ENCODE measurements at places on chromosomes 5 and 9.

DNA sequence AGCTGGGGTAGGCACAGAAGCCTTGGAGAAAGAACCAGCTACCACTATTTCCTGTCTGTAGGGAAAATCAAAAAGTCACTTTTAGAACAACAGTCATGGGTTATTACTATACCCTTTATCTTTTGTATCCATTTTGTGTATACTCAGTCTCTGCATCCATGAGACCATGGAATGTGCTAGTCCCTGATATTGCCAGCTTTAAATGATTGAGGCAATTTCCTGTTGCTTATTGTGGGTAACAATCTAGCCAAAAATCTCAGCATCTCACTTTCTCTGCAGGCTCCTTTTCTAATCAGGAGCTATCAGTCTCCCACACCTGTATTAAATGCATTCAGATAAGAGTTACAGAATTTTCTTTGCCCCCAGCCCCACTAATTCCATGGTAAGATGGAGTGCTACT lies 968 bp upstream of the KDM3B start:
- DNase-seq = no peak

DNA sequence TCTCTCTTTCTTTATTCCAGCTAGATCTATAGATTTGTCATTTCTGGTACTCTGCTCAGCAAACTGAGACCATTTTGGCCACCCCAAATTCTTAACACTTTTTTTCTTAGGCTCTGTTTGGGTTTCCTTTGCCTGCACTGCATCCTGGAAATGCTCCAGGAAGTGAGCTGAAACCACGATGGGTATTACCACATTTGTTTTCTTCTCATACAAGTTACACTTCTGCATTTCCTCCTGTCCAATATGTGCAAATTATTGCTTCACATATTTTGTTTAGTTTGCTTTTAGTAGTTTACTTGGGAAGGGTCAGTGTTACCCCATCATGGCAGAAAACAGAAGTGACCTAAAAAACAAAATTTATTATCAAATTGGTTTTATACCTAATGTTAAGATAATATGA lies 498.6 kb upstream of the GRIN3A start:
- no peak for DNase-seq

DNA sequence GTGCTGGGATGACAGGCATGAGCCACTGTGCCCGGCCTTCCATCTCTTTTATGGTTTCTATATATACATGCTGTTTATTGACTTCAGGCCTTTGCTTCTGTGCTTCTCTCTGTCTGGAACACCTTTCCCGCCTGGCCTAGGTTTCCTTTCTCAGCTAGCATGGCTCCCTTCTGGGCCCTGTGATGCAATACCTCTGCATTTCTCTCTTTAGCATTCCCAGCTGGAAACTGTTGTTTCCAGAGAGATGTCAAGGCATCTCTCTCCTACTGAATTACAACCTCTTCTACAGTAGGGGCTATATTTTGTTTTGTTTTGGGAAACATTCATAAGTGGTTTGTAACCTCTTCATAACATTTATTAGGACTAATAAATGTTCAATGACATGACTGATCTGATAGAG lies 57.1 kb downstream of the RPS23 start:
- DNase-seq = no peak

DNA sequence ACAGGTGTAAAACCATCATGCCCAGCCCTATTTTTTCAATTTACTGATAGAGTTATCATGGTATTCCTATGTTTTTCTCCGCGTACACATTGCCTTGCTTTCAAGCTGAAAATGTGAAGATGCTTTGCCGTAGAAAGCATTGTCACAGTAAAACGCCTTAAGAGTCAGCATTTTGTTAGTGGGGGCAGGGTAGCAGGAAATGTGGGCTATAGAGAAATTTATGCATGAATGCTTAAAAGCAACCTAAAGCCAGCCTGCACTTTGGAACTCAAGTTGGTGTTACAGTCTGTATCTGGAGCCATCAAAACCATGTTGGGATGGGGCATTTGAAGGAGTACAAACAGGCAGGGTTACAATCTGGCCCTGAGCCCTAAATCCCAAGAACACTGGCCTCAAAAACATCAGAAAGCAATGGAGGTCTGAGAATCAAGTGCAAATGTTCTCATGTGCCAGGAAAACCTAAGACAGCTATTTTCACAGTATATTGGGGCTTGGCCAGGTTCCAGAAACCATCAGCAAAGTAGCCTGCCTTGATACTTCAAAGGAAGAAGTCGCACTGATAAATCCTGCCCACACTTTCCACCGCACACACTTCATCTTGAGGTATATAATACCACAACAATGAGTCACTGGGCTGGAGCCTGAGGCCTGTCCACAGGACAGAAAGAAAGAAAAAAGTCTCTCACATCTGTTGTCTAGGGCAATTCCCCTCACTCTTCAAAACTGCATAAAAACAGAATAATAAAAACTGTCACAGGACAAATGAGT lies 313.8 kb downstream of the ENC1 start:
- peak; percentile 77 for DNase-seq

DNA sequence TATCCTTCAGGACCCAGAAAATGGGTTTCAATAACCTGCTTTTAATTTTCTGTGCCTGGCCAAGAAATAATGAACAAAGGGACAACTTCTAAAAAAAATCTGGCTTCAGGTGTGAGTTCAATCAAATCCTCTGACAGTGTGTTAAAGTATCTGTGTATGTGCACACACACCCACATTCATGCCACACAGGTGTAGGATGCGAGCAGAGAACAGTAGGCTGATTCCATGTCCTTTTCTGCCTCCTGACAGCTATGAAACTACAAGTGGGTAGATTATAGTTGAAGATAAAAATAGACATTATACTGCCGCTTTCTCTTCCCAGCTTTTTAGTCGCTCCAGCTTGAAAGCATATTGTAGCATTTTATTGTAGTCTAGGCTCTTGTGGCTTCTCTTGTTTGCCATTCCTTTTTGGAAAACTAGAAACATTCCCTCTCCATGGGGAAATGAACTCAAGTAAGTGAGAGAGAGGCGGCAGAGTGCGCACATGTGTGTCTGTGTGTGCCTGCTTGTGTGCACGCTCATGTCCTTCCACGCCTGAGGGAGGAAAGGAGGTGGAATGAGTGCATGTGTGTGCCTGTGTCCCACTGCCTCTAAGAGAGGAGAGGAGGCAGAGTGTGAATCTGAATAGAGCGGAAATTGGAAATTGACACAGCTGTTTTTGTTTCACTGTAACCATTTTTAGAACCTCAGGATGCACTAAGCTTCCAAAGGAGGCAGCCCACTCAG lies 273.0 kb downstream of the ELAVL2 start:
- no peak for DNase-seq

DNA sequence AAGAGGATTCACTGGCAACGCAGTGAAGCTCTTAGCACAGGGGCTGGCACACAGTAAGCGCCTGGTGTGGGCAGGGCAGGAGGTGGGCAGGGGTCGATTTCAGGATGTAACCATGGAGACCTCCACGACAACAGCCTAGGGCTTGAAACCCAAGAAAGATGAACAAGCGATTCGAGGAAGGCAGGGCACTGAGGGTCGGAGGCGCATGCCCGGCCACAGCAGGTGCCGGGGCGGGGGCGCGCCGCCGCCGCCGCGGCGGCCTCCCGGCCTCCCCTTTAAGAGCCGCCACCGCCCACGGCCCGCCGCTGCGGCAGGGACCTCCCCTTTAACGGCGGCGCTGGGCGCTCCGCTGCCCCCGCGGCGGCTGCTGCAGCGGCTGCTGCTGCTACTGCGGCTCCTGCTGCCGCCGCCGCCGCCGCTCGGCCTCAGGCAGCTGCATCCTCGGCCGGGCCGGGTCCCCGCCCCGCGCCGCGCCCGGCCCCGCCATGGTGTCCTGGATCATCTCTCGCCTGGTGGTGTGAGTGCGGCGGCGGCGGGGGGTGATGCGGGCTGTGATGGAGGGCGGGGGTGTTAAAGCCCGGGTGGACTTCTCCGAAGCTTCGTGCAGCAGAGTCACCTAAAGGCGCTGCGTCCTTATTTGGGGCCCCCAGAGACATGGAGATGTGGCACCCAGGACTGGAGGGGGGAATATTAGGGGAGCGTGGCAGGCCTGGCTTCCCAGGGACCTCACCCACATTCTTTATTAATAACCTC lies at the start of gene REEP2:
REEP2 (plus strand) TSS at position 334 of the 753 bp plus-strand sequence; CDS start at position 486, 152 bp downstream.
- DNase-seq = peak; percentile 84

DNA sequence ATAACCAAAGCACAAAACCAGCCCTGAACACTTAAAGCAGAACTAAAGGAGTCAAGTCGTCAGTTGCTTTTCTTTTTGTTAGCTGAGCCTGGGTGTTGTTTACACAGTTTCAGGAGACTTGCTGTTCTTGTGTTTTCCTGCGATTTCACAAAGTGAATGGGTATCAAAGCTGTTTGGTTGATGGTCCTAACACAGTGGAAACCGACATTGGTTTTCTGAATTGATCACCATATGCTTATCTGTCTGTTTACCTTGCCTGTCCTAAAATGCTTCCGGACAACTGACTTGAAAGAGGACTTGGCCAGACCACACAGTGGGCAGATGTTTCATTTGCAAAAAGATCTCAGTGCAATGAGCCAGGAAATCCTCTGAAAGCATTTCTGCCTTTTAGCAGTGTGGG lies 676.4 kb downstream of the PRELID2 start:
- no peak for DNase-seq

DNA sequence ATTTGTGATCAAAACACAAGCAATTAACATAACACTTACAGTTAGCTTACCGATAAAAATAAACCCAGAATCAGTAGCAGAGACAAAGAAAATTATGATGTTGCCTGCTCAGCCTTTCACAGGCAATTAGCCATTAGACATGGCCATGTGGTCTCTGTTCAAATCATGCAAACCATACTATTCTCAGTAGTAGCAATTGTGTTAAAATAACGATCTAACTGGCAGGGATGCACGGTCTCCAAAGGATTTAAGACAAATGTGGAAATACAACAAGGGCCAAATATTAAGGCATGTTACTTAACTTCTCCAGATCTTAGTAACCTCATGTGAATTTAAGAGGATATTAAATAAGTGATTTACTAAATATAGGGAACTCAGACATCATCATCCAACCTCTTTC lies 59.5 kb downstream of the PTBP3 start:
- no peak for DNase-seq

DNA sequence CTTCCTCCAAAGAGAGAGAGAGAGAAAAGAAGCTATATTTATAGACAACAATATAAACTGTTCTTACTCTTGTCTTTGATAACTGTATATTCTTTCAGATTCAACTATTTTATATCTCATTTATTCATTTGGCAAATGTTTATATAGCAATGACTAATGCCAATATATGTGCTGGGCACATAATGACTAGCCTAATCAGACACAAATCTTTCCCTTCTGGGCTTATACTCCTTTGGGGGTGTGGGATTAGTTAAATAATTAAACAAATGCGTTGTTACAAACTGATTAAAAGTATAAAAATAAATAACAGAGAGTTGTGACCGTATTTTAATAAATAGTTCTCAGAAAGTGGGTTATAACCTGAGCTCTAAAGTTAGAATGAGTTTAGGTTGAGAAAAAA lies 4.0 kb downstream of the SPINK14 start:
- DNase-seq = no peak

DNA sequence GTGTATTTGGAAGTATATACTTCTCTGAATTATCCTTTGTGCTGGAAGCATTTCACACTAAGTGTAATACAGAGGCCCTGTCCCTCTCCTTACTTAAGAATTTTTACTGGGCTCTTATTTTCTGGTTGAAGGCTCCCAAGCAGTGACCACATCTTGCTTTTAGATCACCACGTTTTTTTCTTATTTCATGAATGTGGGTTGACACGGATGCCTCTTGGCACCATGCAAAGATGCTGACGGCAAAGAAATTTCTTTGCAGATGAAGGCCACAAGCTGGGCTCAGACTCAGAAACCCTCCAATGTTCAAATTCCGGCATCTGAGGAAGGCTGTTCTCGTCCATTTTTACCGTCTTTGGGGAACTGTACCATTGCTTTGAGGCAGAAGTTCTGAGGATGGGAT lies 168.5 kb downstream of the HMHB1 start:
- DNase-seq = no peak

DNA sequence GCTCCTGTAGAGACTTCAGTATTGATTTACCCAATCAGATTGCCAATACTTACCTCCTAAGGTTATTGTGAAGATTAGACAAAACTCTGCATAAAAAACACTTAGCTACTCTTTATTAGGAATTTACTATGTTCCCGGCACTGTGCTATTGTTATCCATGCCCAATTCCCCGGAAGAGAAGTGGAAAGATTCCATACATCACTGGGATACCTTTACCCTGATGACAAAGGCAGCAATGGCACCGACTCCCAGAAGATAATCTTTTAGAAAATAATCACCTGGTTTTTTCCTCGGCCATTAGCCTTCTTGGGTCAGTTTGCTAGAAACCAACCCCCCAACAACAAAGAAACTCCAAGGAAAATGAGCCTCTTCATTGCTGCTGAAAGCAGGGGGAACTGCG lies 226.0 kb downstream of the SNX18 start:
- DNase-seq = no peak

DNA sequence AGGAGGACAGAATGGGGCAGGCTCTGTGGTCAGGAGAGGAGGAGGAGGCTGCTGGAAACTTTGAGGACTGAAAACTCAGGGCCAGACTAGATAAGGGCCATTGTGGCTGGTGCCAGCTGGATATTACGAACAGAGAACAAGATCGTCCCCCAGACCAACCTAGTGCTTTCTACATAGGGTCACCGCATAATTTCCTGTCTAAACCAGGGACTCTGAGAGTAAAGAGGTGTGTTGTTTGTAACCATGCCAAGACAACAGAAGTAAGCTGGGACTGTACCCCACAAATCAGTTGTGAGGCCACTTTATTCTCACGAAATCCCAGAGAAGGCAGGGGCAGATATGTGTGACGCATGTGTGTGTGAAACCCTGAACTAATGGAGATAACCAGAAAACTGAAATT lies 20.3 kb upstream of the GFPT2 start:
- no peak for DNase-seq

- DNase-seq = no peak
Measured at GRCh38 chr9:70924380-70924779, 197.0 kb downstream of the TRPM3 start.

- DNase-seq = no peak
Measured at GRCh38 chr5:126056352-126056751, 366.9 kb upstream of the GRAMD2B start.

DNA sequence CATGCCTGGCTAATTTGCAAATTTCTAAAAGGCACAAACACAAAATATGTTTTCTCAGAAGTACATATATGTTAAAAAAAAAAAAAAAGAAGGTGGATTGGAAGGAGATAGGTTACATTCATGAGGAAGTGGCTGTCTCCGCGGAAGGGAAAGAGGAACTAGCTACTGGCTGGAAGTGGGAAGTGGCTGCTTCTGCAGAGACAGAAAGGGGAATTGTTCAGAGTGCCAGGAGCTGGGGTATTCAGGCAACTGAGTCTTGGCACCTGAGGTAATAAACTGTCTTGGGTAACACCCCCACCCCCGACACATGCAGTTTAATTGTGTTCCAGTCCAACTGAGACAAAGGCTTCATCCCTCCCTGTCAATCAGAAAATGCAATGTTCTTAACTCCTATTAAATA lies 45.6 kb downstream of the S1PR3 start:
- DNase-seq = no peak

DNA sequence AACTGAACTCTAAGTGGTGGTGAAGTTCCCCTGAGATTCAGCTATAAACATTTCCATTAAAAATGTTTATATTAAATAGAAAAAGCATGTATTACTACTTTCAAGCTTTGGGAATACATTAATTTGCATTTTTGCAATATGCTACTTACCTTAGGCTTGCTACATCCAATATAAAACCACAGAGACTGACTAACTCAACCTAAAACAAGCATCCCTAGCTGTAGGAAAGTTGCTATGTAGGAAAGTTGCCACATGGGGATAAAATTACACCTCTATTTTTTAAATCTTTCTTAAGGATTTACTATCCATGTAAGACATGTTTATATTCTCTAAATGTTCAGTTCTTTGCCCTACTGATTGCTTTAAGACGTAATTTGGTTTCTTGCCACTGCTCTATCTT lies 12.8 kb downstream of the SCAMP1 start:
- DNase-seq = no peak

All from activated T-cell treated with anti-CD3 and anti-CD28 coated beads, Interleukin-2, amount 50 U/mL, for 48 hours (primary cell).